ENCODE measurements at places on chromosomes 16 and 17.

DNA sequence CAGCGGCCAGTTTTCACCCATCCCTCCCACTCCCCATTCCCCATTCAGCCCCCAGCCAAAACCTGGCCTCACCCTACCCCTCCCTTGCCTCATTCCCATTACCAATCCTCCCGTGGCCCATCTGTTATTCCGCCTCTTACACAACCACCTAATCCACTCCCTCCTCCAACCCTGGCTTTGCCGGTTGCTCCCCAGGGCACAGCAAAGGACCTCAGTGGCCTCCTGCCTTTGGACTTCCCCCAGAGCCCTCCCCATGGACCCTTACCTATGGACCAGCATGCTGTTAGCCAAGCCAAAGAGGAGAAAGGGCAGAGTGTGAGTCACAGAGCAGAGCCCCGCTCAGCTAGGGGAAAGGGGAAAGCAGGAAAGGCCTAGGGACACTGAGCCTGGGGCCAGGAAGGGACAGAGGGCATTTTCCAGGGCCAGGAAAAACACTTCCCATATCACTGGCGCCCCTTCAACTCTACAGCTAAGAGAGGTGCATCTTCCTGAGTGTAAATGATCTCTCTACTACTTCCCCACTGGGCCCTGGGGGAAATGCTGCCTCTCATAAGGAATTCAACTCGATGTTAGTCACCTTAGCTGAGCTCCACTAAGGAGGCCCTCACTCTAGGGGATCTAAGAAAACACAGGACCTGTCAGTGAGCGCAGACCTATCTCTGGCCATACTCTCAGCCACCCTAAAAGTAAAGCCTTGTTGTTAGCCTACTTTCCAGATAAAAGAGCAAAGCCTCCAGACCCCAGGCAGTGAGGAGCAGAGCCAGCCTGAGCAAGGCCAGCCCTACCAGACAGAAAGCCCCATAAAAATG lies 10.6 kb downstream of the PEMT start:
- no peak for DNase-seq

DNA sequence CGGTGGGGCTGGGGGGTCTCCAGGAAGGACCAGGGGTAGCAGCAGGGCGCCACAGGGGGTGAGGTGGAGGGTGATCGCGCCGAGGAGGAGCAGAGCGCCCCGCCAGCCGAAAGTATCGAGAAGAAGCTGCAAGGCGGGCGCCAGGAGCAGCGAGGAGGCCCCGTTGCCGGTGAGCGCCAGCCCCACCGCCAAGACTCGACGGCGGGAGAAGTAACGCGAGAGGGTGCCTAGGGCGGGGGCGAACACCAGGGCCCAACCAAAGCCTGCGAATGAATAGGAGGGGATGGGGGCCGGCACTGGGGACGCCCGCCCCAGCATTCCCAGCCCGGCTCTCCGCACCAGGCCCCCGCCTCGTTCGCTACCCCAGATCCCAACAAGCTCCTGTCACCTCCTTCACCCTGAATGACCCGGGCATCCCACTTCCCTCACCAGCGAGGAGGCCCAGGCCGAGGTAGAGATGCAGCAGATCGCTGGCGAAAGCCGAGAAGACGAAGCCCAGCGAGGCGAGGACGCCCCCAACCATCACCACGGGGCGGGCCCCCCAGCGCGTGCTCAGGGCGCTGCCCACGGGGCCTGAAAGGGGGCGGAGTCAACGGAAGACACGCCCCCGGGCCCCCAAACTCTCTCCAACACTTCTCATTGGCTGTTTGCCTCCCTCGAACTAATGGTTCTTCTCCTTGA lies 1.3 kb downstream of the SLC16A11 start:
- DNase-seq, result no peak

DNA sequence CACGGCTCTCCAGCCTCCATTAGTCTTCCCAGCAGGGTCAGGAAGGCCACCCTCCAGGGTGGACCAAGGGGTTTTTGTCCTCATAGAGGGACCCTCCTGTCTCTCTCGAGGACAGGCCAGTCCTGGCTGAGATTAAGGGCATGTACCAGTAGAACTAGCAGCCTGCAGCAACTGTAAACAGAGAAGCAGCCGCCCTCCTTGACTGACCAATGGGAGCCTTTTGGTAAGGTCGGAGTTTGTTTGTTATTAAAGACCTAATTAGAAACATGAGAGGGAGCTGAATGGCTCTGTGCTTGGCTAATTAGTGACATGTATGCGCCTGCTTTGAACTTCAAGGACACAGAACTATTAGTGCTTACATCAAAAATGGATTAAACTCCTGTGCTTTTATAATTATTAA lies 80.0 kb downstream of the CCDC182 start:
- no peak for DNase-seq

DNA sequence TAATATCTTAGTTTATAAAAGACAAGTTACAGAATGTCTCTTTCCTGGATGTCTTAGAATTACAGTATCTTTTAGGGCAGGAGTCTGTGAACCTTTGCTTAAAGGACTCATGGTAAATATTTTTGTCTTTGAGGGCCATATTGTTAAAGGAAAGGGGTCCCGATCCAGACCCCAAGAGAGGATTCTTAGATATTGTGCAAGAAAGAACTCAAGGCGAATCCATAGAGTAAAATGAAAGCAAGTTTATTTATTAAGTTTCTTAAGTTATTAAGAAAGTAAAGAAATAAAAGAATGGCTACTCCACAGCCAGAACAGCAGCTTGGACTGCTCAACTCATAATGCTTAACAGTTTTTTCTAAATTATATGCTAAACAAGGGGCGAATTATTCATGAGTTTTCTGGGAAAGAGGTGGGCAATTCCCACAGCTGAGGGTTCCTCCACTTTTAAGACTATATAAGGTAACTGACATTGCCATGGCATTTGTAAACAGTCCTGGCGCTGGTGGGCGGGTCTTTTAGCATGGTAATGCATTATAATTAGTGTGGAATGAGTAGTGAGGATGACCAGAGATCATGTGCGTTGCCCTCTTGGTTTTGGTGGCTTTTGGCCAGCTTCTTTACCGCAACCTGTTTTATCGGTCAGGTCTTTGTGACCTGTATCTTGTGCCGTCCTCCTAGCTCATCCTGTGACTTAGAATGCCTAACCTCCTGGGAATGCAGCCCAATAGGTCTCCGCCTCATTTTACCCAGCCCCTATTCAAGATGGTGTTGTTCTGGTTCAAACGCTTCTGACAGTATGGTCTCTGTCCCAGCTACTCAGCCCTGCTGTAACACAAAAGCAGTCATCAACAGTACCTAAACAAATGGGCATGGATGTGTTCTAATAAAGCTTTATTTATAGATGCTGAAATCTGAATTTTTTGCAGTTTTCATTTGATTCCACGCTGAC lies 53.2 kb downstream of the BMERB1 start:
- DNase-seq, result no peak

DNA sequence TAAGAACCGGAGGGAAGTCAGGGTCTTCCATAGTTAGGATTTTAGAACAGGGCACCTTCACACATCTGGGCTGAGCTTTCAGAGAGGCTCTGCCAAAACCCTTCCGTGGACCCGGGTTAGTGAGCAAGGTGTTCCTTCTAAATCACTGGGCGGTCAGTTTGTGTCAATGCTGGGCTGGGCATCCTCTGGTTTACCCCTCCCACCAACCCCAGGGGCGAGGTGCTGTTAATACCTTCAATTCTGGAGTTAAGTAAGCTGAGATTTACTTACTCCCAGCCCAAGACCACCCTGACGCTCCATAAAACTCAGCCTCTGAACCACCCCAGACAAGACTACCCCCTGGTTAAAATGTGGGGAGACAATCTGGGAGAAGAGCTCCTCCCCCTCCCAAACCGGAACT lies 1.0 kb downstream of the TMEM92 start:
- DNase-seq, result no peak

DNA sequence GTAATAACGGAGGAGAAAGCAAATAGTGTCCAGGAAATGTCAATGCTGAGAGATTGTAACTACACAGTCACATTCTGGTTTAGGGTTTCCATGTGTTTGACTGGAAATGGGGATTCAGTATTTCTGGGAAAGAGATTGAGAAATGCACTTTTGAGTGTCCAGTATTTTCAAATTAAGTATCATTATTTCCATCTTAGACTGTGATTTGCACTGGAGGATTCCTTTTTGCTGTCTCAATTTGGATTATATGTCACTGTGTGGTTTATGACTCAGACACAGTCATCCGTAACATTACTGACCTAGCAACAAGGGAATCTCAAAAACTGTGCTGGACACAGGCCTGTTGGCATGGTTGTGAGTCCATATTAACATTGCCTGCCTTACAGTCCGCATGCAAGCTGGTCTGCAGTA lies 681.4 kb downstream of the CDH11 start:
- no peak for DNase-seq

GRCh38 chr17:34769049-34769448 lies 189.7 kb downstream of the TMEM132E start:
- DNase-seq, result no peak

DNA sequence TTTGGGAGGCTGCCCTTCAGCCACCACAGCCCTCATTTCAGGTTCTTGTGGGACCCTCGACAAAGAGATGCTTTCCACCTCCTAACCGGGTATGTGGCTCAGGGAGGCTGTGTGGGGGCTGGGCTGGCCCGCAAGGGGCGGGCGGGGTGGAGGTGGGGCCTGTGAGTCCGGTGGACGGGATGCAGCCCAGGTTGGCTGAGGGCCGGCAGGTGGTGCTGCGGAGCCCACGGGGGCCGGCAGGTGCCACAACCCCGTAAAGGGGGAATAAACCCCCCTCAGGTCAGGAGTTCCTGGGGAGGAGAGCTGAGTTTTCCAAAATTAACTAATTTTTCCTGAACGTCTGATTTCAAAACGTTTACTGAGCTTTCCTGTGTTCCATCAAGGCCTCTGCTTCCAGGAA lies 4.9 kb upstream of the CIAO3 start:
- DNase-seq, result no peak

GRCh38 chr17:14760212-14760611 lies 459.3 kb downstream of the HS3ST3B1 start:
- no peak for DNase-seq

- peak; percentile 45 for DNase-seq
These were observed at the start of gene PIK3R5 for GRCh38 chr17:8965394-8966168. TSS of gene PIK3R5 (minus strand) at chr17:8965707. CDS start at chr17:8911494, 54,213 bp downstream.

GRCh38 chr17:72602517-72603419 lies 481.9 kb downstream of the SOX9 start:
- DNase-seq, result peak; percentile 58

GRCh38 chr16:46746821-46747776 lies 1.0 kb downstream of the MYLK3 start:
- DNase-seq, result no peak

DNA sequence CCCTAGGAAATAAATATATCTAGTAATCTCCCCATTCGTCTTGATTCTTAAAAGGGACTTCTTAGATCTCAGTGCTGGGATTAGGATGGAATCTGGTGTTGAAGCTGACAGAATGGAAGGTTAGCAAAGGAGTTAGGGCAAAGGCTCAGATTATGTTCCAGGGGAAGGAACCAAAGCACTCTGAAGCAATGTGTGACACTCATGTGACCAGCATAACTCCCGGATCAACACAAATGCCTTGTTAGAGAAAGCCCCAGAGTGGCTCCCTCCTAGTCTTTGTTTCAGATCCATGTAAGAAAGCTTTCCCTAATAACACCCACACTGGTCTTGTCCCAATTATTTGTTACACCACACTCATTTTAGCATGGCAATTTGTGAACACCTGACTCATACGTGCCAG lies 62.6 kb upstream of the ERN1 start:
- no peak for DNase-seq

DNA sequence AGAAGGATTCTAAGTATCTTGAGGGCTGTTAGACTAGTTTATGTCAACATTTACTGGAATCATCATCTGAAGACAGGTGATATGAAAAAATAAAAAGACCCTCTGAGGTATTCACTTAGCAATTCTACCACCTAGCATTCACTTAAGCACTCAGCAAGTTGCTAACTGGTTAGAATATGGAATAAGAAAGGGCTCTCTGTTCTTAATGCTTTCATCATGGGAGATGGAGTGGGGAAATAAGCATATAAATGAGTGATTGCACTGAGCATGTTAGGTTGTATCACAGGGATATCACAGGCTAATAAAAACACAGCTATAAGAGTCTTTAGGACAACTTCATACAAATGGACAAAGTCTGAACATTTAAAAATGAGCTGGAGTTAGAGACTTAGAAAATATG lies 1238.8 kb downstream of the CDH11 start:
- no peak for DNase-seq

DNA sequence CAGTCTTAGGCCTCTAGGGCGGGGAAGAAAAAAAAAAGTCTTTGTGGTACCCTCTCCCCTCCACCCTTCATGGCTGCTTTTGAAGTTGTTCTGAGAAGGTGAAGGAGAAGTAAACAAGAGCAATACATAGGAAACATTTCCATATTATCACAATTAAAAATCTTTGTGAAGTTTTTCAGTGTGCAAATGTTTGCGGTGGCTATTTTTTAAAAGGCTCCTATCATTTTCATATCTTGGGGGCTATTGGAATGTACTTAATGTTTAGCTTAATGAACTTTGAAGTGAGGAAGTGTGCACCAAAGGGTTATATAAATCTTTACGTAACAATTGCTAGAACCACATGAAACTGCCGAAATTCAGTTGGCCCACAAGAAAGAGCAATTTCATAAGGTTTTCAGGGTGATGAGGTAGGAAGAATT lies 7.6 kb downstream of the NOL11 start:
- no peak for DNase-seq

- DNase-seq, result no peak
These were observed 943 bp upstream of the COTL1 start for GRCh38 chr16:84618581-84619460.

DNA sequence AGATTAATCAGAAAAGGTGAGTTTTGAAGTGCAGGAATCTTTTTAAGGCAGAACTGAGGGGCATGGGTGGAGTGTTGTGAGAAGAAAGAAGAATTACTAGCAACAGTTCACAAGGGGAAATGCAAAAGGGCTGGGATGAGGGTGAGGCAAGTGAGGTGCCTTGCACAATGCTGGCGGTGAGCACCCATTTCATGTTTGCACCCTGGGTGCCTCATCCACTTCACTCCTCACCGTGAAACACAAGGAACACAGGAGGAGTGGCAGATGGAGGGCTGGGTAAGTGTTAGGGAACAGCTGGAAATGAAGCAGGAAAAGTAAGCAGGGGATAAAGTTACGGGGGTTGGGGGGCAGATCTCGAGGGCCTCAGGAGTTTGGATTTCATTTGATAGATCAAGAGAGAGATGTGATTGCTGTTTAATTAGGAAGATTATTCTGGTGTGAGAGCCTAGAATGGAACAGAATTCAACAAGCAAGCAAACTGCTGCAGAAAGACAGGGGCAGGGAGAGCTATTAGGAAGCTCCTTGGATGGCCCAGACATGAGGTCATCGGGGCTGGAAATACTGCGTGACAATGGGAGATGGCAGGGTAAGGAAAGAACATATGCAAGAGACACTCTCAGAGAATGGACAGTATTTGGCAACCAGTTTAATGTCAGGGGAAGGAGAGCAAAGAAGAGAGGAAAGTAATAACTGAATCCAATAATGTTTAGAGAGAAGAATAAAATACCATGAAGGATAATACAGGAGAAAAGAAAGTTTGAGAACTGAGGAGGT lies 8.3 kb upstream of the HEATR6 start:
- DNase-seq, result no peak

DNA sequence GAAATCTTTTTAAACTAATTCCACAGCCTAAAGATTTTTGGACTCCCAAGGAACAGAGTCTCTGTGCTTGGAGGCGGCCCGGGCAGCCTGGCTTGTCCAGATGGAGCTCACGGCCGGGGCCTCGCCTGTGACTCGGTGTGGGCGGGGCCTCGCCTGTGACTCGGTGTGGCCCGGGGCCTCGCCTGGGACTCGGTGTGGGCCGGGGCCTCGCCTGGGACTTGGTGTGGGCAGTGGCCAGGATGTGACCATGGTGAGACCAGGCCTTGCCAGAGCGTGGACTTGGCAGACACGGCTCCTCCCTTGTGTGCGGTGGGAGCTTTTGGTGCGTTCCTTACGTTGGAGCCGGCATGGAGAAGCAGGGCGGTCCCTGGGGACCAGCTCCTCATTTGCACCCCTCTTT lies 92.3 kb downstream of the METRNL start:
- DNase-seq, result no peak

Data from iPS DF 6.9 (cell line).